Activated T-cell treated with anti-CD3 and anti-CD28 coated beads for 1 hour (primary cell): ENCODE measurements at places on chromosomes 5 and 9.

- DNase-seq = no peak
Measured at GRCh38 chr5:88724201-88724600, 158.8 kb downstream of the MEF2C start.

DNA sequence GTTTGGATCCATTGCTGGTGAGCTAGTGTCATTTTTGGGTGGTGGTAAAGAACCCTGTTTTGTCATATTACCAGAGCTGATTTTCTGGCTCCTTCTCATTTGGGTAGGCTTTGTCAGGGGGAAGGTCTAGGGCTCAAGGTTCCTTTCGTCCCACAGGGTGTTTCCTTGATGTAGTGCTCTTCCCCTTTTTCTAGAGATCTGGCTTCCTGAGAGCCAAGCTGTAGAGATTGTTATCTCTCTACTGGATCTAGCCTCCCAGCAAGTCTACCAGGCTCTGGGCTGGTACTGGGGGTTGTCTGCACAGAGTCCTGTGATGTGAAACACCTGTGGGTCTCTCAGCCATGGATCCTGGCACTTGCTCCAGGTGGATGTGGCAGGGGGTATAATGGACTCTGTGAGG, 145.9 kb downstream of the HINT1 start:
- no peak for DNase-seq

- DNase-seq = no peak
Measured at GRCh38 chr5:54908774-54909525, 76.4 kb downstream of the ESM1 start.

GRCh38 chr5:157772127-157772526, 28.6 kb downstream of the LSM11 start:
- DNase-seq = no peak

- DNase-seq = no peak
Measured at GRCh38 chr9:98521141-98521540, 187.6 kb downstream of the GABBR2 start.

- no peak for DNase-seq
Measured at GRCh38 chr5:167916261-167916691, 375.2 kb upstream of the WWC1 start.

DNA sequence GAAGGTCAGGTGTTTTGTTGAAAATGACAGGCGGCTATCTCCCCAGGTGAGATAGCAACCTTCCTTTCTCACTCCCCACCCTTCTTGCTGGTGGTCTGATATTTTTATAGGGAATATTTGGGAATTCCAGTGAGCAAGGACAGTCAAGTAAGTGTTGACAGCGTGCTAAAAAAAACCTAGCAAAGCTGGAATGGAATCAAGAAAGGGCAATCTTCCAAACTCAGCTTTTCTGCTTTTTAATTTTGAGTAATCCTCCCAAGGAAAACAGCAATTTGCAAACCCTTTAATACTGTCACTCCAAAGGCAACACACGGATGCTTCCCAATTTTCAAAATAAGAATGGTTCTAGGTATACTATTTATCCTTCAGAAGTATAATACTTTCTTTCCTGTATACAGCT, 143.7 kb upstream of the PCA3 start:
- no peak for DNase-seq

- DNase-seq = no peak
Measured at GRCh38 chr5:93924628-93925027, 183.2 kb upstream of the POU5F2 start.

GRCh38 chr9:70475211-70475610, 60.8 kb upstream of the KLF9 start:
- DNase-seq = no peak

DNA sequence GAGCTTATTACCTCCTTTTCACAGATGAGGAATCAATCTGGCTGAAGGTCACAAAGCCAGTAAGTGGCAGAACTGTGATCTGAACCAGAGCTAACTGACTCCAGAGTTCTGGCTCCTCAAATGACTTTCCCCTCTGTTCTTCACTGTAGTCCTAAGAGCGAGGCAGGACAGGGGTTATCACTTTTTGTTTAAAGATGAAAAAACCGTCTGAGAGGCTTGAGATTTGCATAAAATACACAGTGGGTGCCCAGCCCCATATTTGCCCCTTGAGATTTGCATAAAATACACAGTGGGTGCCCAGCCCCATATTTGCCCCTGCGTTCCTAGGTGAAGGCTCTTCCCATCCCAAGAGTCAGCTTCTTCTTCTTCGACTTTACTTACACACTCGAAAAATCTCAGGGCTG, 667 bp downstream of the FBXO10 start:
- no peak for DNase-seq

DNA sequence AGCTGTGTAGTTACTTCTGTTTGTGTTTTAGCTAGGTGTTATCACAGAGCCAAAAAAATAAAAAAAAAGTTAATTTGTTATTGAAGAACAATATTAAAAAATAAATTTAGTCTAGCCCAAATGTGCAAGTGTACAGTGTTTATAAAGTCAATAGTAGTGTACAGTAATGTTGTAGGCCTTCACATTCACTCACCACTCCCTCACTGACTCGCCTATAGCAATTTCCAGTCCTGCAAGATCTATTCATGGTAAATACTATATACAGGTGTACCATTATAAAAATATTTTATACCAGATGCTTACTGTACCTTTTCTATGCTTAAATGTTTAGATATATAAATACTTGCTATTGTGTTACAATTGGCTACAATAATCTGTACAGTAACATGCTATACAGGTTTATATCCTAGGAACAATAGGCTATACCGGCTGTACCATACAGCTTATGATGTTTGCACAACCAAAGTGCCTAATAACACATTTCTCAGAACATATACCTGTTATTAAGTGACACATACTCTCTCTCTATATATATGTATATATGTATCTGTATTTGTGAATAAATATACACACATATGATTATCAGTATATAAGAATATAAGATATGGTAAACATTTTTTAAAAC, 341.4 kb upstream of the EDIL3 start:
- no peak for DNase-seq

GRCh38 chr5:159660401-159660800, 255.9 kb upstream of the ADRA1B start:
- no peak for DNase-seq

DNA sequence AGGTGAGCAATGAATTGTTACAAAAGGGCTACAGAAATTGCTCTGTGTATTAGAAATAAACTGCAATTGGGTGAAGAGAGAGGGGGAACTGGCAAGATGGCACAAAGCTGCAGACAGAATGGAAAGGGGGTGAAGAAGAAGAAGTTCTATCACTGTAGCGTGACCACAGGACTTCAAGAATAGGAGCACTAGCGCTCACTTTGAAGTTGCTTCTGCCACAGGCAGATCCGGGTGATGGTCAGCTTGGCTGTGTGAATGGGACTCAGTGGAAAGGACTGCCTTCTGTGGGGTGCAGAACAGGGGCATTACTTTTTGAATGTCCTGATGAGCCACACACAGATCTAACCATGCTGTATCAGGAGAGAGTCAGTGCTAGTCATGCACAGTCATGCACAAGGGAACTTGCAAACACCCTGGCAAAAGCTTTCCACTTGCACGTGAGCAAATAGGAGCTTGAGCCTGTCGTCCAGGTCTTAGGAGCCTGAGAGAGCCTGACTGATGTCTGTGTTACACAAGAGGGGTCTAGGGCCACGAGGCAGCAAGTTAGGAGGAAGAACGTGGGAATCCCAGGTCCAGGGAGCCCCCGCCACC, 16.3 kb downstream of the IL5 start:
- DNase-seq = no peak

DNA sequence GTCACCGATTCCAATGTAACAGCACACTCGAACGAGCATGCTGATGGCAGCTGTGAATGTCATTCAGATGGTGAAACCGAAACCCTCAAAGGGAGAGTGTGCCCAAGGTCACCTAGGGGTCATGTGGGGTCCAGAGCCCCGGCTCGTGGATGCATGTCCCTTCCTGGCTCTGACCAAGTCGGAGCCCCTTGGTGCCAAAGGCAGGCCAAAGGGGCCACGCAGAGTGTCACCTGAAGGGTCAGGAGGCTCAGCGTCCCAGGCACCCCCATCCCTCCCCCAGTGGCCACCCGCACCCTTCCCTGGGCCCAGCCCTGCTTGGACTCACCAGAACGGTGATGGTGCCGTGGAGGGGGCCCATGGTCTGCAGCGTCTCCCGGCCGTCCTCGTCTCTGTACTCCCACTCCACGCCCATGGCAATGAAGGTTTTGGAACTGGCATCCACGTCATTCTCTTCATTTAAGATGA, 69.5 kb downstream of the ZNF354C start:
- DNase-seq = no peak

DNA sequence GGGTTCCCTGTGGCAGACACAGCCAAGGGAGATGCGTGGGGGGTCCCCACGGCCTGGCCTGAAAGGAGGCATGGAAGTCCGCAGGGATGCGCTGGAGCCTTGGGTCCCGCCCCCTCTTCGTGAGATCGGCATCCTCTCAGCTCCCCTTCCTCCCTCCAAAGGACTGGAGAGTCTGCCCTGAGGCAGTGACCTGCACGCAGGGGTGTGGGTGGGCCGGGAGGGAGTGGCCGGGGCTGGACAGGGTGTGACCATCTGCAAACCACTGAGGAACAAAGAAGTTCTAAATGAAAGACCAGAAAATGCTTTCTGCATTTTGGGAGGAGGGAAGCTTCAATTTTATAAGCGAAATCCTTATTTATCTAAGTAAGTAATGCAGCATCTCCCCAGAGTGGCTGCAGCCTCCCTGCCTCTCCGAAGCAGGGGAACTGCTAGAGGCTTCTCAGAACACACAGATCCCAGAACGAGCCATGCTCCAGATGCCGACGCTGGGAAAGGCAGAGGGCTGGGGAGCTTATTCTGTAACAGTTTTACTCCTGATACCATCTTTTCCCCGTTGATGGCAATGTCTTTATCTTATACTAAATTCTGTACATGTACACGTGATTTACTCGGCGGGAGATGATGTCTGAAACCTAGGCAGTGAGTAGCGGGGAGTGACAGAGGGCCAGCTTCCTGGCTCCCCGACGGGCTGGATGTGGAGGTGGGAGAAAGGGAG, 221.7 kb downstream of the FANCC start:
- no peak for DNase-seq

DNA sequence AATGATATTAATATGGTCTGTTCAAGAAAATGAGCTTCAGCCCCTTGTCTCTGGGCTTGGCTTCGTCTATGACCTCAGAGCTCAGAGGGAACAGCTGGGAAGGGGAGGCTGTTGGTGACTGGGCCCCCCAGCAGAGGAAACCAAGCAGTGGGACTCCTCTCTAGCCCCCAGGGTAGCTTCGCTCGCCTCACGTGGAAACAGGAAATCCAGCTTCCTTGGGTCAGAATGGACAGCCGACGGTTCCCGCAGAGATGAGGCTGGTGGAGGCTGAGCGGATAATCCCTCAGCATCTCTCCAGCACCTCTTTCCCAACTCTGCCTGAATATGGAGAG, 37.2 kb upstream of the ICE1 start:
- DNase-seq = no peak

GRCh38 chr9:76298521-76299144, 95.6 kb downstream of the RFK start:
- DNase-seq = no peak

DNA sequence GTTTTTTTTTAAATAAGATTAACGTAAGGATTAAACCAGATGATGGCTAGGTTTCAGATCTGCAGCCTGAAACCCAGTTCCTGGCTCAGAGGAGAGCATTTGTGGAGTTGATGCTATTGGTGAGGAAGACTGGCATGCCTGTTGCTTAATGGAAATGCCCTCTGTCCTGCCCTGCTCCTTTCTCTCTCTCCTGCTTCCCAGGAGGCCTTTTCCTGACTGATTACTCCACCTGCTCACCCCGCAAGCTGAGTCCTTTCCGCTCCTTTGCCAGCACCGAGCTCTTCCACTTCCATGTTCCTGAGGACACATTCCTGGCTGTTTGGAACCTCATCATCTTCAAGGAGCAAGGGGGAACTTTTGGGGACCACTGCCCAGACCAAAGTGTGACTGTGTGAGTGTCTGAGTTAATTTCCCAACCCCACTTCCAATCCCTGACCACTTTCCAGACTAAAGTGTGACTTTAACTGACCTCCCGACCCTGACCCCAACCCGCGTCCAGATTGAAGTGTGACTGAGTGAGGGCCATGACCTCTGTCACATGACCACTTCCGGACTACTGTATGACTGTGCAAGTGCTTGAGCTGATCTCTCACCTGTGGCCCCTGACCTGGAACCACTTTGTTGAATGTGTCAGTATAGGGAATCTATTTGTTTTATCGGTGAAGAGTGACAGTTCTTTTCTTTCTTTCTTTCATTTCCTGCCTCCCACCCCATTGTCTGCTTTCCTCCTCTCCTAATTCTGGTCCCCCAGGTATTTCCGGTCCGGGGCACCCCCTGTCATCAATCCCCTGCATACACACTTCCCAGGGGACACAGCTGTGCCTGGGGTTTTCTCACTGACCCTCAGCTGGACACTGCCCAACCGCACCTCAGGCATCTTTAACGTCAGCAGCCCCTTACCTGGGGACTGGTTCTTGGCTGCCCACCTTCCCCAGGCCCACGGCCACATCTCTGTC, 5.5 kb downstream of the TMEM8B start:
- DNase-seq = no peak

DNA sequence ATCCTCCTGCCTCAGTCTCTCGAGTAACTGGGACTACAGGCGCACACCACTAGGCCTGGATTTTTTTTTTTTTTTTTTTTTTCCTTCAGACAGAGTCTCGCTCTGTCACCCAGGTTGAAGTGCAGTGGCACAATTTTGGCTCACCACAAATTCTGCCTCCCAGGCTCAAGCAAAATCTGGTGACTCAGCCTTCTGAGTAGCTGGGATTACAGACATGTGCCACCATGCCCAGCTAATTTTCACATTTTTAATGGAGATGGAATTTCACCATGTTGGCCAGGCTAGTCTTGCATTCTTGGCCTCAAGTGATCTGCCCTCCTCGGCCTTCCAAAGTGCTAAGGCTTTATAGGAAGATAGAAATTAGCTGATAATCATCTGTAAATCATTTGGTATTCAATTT, 43.9 kb downstream of the NSA2 start:
- no peak for DNase-seq

- no peak for DNase-seq
Measured at GRCh38 chr5:151347369-151347768, at the start of gene SLC36A2. Gene SLC36A2, minus strand, starts transcription at chr5:151347559. Its CDS starts 99 bp downstream, at chr5:151347460.

DNA sequence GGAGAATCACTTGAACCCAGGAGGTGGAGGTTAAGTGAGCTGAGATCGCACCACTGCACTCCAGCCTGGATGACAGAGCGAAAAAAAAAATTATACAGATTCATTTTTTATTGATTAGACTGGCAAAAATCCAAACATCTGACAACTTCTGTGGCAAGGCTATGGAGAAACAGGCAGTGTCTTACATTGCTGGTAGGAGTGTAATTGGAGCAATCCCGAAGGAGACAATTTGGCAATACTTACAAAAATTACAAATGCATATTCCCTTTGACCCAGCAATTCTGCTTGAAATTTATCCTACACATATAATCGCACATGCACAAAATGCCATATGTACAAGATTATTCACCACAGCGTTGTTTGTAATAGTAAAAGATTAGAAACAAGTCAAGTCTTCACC, 86.8 kb downstream of the MAPKAP1 start:
- no peak for DNase-seq

DNA sequence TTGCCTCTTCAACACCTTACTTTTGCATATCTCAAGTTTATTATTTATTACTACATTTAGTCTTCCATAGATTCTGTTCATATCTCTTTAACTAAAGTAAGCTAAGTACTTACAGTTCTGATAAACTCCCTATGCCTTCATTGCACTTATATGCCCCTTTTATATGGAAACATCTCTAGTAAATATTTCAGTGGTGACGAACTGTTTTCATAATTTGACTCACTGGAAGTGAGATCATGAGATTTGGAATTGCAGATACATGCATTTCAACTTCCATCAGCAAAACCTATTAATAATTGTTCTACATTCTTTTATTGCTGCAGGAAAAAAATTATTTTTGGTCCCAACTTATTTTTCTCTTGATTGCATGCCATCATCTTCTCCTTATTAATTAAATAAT, 263.5 kb downstream of the CD180 start:
- no peak for DNase-seq

- no peak for DNase-seq
Measured at GRCh38 chr5:143217065-143217803, 186.3 kb downstream of the NR3C1 start.
